Pericardium fibroblast (primary cell): ENCODE measurements at places on chromosomes 3 and 15. TPM values are rescaled to one million over a fixed set of nuclear protein-coding genes. Genes with fewer than 3 reads are reported as not detected.

CCK gene
- total RNA-seq, result not detected in 2 replicates

NAALADL2 gene
- 2.6 and 13.0 TPM in 2 replicates for total RNA-seq

TM4SF18 gene
- total RNA-seq, result under 0.01 and 7.1 TPM in 2 replicates

SPATA16 gene
- total RNA-seq, result not detected in 2 replicates

PROS1 gene
- total RNA-seq, result 81.5 and 157 TPM in 2 replicates

NLGN1 gene
- total RNA-seq, result 4.8 and 6.5 TPM in 2 replicates

RPL22L1 gene
- 270 and 338 TPM in 2 replicates for total RNA-seq

CDHR4 gene
- total RNA-seq, result 0.12 TPM in 1 of 2 replicates, not detected in the other

ANKRD34C gene
- not detected in 2 replicates for total RNA-seq

SAMD7 gene
- total RNA-seq, result not detected in 2 replicates

GLT8D1 gene
- 98.6 and 99.8 TPM in 2 replicates for total RNA-seq

ZNF770 gene
- total RNA-seq, result 13.3 and 16.7 TPM in 2 replicates

ZNF609 gene
- 11.2 and 12.8 TPM in 2 replicates for total RNA-seq

GOLGA6L4 gene
- total RNA-seq, result under 0.01 and 0.60 TPM in 2 replicates

ARIH2 gene
- total RNA-seq, result 48.7 and 60.4 TPM in 2 replicates

PP2D1 gene
- not detected in 2 replicates for total RNA-seq

FBN1 gene
- total RNA-seq, result 785 and 990 TPM in 2 replicates

GHSR gene
- total RNA-seq, result not detected in 2 replicates

CFAP100 gene
- total RNA-seq, result not detected in 2 replicates

DPPA2 gene
- total RNA-seq, result not detected in 2 replicates

MRPS11 gene
- total RNA-seq, result 32.7 and 49.6 TPM in 2 replicates

ANKDD1A gene
- total RNA-seq, result 2.0 and 11.7 TPM in 2 replicates

ELL3 gene
- 0.85 and 3.7 TPM in 2 replicates for total RNA-seq

KLHL6 gene
- not detected in 2 replicates for total RNA-seq

GOLGA6L1 gene
- not detected in 2 replicates for total RNA-seq

PAQR5 gene
- 0.17 and 1.3 TPM in 2 replicates for total RNA-seq

FBXO40 gene
- total RNA-seq, result not detected in 2 replicates

IL5RA gene
- not detected in 2 replicates for total RNA-seq
